ENCODE measurements at places on chromosomes 3 and 15.

- DNase-seq = no peak
These were observed 21.7 kb downstream of the PLA2G4F start for GRCh38 chr15:42134617-42135245.

DNA sequence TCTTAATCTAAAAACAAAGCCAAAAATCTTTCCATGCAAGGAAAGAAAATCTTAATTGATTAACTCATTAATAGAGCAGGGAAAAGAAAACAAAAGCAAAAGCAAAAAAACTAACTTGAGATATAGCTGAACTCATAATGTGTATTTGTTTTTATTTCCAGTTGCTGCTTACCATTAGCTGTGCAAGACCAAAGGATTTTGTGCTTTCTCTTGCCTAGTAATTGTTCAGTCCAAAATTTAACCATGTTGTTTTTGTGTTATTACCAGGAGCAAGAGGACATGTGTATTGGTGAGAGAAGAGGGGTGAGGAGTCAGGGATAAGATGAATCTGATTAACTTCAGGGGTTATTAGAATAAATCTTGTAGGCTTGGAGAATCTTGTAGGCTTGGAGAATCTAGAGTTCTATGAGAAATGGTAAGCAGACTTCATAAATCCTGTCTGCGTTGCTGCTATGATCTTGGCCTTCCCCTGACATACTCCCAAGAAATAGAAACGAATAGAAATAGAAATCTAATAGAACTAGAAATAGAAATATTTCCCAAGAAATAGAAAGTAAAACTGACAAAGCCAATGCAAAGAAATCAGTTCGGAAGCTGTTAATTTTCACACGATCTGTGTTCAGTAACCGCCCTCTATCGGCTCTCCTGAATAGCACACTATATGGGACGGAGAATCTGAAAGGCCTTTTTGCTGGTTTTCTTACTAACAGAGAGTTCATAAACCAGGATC lies 72.6 kb upstream of the TNFSF10 start:
- DNase-seq = peak; percentile 35

DNA sequence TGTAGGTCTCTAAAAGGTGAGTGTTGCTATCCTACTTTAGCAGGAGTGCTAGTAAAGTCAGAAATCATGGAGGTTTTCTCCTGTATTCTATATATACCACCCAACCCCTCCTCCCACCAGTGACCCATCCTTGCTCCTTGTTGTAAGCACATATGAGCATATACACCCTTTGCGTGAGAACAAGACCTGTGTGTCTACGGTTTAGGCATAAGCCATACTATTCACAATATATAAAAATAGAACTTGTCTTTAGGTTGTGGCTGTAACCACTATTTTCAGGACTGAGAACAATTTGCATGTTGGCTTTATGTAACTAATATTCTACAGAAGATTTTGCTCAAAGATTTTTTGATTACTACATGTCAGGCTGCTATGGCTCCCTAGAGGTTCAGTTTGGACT lies 59.1 kb upstream of the TOP2B start:
- DNase-seq = no peak

DNA sequence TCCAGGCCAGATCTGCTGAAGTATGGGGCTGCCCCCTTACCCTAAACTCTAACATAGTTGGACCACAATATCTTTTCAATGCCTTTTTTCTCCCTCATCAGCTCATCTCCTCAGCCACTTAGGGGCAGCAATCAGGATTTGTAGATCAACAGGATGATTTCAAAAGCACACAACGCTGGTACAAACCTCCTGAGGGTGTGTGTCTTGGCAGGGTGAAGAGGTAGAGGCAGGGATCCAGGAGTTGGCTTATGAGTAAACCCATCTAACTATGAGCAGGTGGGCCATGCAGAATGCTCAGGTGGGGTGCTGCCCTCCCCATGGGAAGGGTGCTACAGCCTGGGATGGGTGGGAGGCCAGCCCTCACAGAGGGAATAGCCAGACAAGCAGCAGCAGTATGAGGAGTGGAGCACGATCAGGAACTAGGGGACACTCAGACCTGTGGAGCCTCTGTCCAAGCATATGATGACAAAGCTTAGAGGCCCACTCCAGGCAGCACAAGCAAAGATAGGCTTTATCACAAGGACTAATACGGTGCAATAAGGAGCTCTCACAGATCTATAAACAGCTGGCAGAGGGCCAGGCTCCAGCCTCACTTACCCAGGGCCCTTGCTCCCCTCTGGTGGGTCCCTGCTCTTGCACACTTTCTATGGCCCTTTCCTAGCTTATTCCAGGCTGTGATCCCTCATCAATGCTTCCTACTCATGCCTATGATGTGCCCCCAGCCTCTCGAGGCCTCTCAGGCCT lies 32.2 kb downstream of the IL20RB start:
- no peak for DNase-seq

DNA sequence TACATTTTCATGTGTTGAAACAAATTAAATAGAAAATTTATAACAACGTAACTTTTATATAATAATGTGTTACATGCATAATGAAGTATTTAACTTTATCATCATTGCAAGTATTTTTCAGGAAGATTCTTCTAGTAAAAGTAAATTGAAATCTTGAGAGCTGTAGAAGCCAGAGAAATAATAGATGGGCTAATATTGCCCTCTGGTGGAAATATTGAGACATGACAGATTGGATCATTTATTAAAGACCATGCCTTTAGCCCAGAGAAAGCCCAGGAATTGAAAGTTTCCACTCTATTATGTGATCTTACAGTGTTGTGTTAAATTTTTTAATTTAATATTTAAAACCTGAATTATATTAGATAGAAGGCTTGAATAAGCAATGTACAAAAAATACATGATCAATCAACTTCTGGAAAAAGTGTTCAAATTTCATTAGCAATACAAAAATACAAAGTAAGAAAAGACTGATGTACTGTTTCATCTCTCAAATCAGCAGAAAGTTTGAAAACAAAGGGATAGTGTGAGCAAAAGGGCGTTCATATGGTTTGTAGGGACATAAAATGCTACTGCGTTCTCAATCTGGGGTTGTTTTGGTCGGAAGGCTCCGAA lies 52.7 kb upstream of the SPTSSB start:
- DNase-seq = no peak

DNA sequence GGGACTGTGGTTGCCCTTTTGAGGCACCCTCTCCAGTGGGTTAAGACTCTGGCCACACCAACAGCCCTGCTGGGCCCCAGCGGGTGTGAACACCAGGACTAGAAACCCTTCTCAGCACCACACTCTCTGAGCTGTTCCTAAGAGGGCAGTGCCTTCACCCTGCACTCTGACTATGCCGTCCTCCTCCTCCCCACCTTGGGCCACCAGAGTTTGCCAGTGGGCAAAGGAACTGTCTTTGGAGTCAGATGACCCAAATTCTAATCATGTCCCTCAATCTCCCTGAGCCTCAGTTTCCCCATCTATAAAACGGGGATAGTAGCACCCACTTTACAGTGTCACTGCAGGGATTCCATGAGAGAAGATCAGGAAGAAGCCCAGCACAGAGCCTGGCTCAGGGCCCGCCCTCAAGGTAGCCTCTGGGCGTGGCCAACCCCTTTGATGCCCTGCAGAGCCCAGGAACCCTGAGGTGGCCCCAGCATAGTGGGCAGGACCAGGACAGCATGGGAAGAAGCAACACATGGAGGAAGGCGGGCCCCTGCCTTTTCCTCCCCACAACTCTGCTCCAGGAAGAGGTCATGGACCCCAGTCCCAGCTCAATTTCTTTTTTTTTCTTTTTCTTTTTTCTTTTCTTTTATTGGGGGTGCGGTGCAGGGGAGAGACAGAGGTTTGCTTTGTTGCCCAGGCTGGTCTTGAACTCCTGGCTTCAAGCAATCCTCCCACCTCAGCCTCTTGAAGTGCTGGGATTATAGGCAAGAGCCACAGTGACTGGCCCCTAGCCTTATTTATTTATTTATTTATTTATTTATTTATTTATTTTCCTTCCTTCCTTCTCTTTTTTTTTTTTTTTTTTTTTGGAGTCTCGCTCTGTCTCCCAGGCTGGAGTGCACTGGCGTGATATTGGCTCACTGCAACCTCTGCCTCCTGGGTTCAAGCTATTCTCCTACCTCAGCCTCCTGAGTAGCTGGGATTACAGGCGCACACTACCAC lies 115.7 kb upstream of the LINGO1 start:
- no peak for DNase-seq

DNA sequence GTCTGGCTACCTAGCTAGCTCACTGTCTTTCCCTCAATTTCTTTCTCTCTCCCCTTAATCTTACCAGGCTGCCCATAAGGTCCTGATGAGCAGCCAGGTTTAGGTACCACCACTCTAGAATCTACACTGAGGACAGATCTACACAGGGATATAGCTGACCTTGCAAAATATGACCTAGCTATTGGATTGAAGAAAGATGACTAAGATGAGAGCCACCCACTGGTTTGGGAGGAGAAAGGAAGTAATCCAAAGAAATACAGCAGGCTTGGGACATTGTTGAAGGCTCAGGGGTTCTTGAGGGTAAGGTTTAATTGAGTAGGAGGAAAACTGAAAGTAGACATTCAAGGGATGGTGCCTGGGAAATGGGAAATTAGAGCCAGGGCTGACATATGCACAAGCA lies 142.0 kb upstream of the TMC3 start:
- DNase-seq = no peak

- DNase-seq = no peak
These were observed 87.9 kb downstream of the DIPK2A start for GRCh38 chr3:144059481-144059880.

- no peak for DNase-seq
These were observed 11.7 kb upstream of the HHATL start for GRCh38 chr3:42714171-42714852.

DNA sequence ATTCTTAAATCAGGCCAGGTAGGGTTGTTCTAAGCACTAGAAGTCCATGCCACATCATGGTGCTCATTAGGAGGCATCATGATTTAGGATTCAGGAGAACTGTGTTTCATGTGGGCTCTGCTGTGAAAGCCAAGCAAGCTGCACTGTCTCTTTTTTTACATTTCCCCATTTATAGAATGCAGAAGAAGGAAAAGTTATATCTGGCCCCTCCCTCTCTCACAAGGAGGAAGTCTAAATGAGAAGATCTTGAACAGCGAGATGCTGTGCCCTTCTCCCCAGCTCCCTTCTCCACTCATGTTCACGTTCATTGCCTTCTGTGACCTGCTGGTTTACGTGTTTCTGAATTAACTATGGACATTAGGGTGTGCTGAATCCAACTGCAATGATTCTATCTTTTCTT lies 178.5 kb upstream of the RASGRP1 start:
- DNase-seq = no peak

GRCh38 chr15:75225951-75226732 lies 24.5 kb downstream of the C15orf39 start:
- DNase-seq = no peak

DNA sequence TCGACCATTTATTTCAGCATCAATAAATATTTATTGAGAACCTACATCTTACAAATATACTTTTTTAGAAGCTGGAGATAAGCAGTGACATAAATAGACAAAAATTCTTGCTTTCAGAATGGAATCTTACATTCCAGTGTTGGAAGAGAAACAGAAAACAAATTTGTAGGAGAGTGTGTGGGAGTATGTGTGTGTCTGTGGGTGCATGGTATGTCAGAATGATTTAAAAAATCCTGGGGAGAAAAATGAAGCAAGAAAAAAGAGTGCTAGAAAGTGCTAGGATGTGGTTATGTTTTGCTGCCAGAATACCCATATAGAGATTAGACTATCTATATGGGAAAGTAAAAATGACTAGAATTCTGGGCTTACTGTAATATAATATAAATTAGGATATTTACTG lies 561.7 kb upstream of the SGO1 start:
- no peak for DNase-seq

DNA sequence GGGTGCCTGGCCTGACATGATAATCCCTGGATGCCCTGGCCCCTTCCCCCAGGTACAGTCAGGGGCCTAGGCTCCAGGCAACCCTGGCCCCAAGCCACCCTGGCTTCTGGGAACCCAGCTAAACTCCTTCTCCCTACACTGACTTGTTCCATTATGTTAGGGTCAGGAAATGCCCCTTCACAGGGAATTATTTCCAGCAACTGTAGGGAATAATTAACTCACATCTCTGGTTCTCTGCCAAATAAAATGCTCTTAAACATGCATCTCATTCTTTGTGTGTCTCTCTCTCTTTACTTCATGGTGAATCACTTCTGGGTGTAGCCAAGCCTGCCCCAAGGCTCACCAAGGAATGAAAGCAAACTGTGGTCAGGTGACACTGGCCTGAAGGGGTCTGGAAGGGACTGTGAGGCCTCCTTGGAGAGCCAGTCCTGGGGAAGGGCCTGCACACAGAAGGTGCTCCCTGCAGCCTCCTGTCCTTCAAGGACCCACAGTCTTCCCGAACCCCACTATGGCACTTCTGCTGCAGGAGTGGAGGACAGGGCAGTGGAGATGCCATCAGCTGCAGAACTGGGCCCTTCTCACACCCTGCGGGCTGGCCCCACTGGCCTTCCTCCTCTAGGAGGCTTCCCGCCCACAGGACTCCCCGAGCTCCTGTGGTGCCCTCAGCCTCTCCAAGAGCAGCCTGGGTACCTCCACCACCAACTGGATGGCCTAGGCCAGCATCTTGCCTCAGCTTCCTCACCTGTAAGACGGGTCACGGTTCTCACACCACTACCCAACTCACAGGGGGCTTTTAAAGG lies 17.6 kb downstream of the TKT start:
- DNase-seq = no peak

DNA sequence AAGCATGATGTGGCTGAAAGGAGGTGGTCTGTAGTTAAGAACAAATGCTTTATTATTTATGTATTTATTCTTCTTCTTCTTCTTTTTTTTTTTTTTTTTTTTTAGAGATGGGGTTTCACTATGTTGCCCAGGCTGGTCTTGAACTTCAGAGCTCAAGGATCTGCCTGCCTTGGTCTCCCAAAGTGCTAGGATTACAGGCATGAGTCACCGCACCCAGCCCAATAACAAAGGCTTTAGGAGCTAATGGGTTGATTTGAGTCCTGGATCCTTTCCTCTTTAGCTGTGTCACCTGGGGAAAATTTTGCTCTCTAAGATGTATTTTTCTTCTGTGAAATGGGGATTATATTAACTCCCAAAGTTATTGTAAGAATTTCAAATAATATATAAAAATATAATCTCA lies 168.8 kb downstream of the PEX5L start:
- DNase-seq = no peak

DNA sequence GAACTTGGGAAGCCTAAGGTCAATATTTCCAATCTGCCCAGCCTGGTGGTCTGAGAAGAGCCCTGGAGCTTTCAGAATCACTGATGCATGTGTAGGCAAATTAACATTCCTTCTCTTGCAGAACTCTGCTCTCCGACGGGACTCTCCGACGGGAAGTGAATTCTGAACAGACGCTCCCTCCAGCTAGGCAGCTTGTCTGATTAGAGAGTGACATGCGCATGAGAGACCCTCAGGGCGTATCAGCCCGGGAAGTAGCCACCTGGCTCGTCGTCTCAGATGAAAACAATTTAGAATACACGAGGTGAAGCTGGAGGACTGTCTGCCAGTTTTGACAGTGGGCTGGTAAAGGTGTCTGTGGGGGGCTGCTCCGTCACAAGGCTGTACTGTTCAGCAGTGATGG lies 103.1 kb downstream of the DGKG start:
- no peak for DNase-seq

- DNase-seq = no peak
These were observed 3.6 kb downstream of the FOXP1 start for GRCh38 chr3:71579935-71580406.

All from activated gamma-delta T cell treated with Interleukin-2 at 50 U/mL for 16 hours (primary cell).